ENCODE measurements at places on chromosomes 1 and 21.

- no peak for DNase-seq
Observed at GRCh38 chr1:119895102-119895501, 1.2 kb downstream of the ADAM30 start.

GRCh38 chr1:18666317-18666920, 35.8 kb downstream of the PAX7 start:
- no peak for DNase-seq

DNA sequence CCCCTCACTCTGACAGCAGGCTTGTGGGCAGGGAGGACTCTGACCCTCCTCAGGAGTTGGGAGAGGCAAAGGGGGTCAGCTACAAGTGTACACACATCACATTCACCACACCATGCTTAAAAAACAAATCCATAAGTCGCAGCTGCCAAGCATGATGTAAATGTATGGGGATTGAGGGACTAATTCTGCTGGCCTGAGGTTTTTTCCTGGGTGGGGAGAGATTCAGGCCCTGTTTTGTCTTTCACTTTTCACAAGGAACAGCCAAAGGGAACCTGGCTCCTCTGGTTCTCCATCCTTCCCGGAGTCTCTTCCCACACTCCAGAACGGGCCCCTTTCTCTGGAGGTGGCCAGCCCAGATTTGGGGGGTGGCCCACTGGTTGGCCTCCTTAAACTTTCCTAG, 1.3 kb upstream of the MTARC2 start:
- no peak for DNase-seq

- peak; percentile 80 for DNase-seq
Observed at GRCh38 chr1:26287033-26287711, 7.3 kb downstream of the SH3BGRL3 start.

GRCh38 chr1:12012560-12013316, 6.6 kb upstream of the MIIP start:
- DNase-seq: no peak

DNA sequence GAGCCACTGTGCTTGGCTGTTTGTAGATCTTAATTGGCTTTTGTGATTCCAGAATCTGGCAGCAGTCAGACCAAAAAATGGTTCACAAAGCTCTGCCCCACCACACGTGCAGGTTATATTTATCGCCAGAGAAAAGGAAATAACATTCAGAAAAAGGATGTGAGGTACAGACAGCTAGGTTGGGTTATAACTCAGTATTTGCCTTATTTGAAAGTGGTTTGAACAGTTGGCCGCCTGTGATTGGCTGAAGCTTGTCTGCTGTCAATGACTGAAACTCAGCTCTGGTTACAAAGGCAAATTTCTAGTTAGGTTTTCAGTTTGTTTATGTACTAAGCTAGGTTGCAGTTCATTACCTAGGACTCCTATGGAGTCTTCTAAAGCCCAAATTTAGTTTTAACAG, 9.6 kb downstream of the SH3BGR start:
- no peak for DNase-seq

- no peak for DNase-seq
Observed at GRCh38 chr1:156555715-156556114, 16.6 kb downstream of the IQGAP3 start.

GRCh38 chr1:11065796-11066195, 6.0 kb upstream of the SRM start:
- no peak for DNase-seq

DNA sequence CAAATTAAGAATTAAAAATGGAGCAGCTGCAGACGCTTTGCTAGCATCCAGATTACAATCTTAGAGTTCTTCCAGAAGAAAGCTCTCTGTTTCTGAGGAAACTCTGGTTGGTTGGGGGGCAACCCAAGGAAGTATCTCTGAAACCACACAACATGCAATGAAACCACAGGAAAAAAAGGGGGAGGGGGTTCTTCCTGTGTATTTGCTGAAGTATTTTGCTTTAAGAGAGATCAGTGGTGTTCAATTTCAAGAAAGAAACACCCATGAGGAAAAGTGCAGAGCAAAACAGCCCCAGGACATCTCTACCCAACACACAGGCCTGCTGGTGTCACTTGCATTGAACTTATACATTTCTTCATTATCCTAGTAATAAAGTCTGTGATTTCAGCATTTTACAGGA, 19.7 kb upstream of the TIAM1 start:
- no peak for DNase-seq

DNA sequence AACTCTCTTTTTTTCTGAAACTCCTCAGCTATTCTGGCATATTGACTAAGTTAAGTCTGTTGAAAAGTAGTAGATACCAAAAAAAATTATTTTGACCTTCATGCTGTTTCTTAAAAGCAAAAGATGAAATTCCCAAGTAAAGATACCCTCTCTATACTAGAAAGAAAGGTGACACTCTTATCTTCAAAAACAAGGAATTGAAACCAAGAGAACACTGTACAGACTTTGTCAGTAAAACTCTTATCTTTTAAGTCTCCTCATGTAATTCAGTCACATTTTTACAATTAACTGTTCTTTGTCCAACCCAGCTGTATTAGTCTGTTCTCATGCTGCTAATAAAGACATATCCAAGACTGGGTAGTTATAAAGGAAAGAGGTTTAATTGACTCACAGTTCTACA, 496.2 kb downstream of the LTN1 start:
- no peak for DNase-seq

DNA sequence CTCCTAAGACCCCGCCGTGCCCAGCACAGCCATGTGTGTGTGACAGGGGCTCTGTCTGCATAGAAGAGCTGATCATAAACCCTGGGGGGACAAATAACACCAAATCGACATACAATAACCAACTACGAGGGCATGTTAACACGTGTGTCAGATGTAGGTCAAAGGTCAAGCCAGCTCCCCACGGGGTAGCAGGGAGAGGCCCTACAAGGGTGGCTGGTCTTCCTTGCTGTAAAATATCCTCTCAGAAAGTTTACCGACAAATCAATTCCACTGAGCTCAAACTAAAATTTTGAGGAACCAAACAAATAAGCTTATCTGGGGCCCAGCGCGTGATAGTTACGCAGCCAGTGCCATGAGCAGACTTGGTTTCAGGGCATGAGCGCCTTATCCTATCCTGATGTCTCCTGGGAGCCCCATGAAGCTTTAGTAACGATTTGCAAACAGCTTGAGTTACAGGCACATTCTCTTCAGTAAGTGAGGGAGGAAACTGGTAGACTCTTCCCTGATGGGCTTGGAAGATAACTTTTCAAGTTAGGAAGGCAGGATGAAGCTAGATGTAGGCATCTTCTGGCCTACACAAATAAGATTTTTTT, 2.7 kb upstream of the TMPRSS3 start:
- DNase-seq: no peak

Measured in CD14-positive monocyte (primary cell).